ENCODE measurements at places on chromosomes 2 and 18.

DNA sequence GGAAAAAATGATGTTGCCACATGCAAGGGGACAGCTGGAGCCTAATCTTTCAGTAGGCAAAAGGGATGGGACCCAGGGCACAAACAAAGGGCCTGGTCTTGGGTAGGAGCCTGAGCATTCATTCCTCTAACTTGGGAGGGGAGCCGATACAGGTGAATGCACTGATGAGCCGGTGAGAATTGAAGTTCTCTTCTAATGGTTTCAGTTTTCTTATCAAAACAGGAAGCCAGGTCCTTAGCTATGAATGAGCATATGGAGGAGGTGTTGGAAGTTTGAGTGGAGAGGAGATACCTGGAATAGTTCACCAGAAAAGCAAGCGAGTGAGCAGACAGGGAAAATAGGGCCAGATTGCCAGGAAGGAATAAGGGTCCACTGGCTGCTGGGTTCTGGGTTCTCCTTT is 10.1 kb downstream of the DPP4 start:
- DNase-seq: no peak

DNA sequence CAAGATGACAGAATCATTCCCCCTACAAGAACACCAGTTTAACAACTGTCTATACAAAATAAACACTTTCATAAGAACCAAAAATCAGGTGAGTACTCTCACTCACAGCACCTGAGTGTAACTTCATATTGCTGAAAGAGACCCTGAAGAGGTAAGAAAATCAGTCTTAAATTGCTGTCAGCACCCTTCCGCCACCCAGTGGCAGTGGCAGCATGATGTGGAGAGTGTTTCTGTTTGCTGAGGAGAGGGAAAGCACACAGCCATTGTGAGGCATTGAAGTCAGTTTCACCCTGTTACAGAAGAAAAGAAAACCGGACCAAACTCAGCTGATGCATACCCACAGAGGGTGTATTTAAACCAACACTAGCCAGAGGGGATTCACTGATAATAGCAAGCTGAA is 1240.8 kb upstream of the CRIM1 start:
- peak; percentile 12 for DNase-seq

- no peak for DNase-seq
Measured at GRCh38 chr2:176614930-176615329, 345.7 kb downstream of the MTX2 start.

DNA sequence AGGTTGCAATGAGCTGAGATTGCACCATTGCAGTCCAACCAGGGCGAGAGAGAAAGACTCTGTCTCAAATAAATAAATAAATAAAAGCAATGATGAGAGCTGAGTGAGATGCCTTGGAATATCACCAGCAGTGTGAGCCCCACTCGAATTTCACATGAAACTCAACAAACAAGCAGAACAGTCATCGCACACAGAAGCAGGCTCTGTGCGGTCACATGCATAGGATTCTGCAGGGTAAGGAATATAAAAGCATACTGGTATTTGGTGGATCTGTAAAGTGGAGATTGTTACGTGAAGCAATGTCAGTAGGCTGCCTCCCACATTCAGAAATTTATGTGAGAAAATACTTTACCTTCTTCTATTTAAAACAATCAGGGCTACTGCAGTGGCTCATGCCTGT is 18.0 kb upstream of the AP1S3 start:
- no peak for DNase-seq

DNA sequence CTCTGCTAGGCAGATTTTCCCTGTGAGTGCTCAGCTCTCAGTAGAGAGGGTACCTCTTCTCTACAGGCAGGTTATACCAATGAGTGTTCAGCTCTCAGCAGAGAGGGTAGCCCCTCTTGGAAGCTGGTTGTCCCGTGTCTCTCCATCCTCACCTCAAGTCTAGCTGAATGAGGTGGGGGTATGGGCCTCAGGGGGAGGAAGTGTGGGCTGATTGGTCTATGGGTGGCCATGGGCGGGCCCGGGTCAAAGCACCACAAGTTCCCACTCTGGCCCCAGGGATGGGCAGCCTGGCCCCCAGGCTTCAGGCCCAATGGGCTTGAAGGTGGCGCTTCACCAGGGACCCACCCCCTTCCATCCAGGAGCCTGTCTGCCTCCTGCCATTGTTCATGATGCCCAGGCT is 17.0 kb upstream of the MBD2 start:
- no peak for DNase-seq

GRCh38 chr18:73752546-73752945 is 395.1 kb downstream of the FBXO15 start:
- DNase-seq: no peak

DNA sequence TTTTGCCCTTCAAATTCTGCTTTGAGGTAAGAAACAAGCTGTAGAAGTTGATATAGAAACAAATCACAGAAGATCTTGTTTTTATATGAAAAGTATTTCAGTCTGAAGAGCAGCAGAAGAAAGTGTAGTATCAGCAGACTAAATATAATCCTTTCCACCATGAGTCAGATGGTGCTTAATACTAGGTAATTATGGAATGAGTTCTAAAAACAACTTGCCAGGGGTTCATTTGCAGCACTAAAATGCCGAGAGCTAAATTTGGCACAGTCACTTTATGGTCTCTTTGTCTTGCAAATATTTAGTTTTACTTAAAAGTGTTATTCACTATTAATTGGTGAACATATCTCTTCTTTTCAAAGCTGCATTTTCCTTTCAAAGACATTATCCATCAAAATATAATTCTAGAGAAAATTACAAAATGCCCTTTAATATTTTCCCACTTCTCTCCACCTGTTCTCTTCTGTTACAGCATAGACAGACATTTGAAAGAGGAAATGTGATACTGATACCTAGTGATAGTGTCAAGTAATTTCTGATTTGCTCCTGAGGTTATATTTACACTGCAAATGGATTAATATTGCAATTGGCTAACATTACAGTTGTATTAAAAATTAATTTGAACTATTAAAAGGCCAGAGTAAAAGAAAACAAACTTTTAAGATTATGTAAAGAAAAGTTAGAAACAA is 5.3 kb downstream of the MYL1 start:
- DNase-seq: no peak

DNA sequence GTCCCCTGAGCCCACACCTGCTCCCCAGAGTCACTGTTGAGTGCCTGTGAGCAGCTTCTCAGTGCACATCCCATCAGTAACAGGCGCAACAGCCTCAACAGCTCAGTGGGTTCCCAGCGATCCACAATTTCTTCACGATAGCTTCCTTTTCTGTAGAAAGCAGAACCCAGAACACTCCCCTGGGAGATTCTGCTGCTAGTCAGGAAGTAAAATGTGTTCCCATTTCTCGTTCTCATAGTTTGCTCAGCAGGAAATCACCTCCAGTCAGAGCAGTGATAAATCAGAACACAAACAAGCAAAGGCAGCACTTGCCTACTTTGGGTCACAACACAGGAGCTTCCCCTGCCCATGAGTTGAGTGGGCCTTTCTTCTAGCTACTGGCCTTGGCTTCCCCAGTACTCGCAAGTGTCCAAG is 48.9 kb upstream of the ATG16L1 start:
- DNase-seq: no peak

GRCh38 chr2:31205186-31205585 is 12.1 kb downstream of the CAPN14 start:
- no peak for DNase-seq

DNA sequence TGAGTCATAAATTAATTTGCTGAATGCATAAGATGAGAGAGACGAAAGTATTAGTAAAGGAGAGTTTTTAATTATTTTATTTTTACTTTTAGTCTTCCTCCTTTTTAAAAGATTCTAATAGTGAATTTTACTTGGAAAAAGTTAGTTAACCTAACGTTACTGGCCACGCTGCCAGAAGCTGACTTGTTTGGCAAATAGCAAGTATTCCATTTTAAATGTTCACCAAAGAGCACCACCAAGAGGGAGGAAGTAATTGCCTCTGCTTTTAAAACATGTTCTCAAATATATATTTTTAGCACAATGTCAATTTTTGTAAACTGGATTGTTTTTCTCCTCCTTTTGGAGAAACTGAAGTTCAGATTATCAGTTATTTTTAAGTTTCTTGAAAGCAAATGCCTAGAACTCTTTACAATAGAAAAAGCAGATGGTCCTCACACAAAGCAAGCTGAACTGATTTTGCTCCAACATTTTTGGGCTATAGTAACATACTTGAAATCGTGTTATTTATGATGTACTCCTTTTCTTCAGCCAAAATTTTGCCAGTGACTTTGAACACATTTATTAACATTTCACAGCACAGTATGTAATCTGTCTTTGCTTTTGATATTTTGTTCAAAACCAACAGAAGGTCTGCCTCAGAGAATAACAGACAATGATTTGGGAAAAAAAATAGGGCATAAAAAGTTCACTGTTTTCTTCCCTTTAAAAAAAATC is 1311.0 kb upstream of the FAM98A start:
- no peak for DNase-seq

DNA sequence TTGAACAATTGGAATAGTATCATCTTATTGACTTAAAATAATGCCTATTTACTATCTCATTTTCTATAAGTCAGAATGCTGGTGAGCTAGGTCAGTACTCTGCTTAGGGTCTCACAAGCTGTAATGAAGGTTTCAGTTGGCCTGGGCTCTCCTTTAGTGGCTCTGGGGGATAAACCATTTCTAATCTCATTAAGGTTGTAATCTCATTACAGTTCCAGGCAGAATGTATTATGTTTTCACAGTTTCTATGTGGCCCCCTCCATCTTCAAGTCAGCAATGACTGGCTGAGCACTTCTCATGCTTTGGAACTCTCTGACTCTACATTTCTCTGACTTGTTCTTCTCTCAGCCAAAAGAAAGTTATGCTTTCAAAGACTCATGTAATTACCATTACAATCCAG is 163.1 kb downstream of the CCDC178 start:
- DNase-seq: no peak

DNA sequence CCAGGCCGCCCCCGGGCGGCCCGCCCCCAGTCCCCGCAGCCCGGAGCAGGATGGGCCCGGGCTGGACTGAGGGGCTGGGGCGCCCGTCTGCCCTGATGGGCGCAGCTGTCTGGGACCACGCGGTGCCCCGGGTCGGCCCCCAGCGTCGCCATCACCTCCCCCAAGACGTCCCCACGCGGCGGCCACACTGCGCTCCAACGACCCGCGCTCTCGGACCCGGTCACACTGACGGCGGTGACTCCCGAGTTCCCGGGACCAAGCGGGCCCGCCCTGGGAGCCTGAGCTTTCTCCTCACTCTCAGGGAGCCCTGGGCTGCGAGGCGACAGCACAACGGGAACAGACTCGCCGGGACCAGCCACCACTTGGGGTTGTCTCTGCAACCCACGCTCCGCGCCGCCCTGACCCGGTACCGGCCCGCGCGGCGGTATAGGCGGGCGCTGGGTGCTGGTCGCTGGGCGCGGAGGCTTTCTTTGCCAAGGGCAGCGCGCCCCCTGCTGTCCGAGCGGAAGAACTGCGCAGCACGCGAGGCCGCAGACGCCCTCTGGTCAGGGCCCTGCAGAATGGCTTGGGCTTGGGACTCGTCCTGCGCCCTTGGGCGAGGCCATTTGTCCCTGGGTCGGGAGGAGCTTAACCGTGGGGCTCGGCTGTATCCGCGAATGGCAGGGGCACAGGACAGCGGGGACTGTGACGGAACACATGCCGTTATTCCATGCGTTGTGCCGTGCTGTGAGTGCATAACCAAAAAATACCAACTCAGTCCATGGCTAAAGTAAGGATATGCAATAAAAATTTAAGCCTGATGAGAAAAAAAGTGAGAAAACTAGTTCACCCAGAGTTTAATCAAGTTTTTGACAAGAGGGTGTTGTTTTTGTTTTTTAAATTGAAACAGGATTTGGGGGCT is 54.8 kb upstream of the ANKRD62 start:
- DNase-seq: peak; percentile 88

- no peak for DNase-seq
Measured at GRCh38 chr2:149904352-149905175, 317.0 kb upstream of the MMADHC start.

DNA sequence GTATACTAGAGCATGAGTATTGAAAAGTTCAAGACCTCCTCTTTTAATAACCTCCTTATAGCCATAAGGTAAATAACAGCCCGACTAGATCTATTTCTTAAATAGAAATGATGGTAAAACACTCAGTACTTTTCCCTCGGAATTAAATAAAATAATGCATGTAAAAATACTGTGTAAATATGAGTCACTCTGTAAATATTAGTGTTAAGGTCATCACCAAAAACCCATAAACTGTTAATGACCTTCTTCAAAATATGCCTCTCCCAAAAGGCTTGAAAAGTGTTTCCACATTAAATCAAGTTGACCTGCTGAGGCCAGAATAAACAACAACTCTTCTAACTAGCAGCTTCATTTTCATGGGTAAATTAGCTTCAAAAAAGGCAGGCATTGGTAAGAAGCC is 25.3 kb upstream of the BZW1 start:
- no peak for DNase-seq

DNA sequence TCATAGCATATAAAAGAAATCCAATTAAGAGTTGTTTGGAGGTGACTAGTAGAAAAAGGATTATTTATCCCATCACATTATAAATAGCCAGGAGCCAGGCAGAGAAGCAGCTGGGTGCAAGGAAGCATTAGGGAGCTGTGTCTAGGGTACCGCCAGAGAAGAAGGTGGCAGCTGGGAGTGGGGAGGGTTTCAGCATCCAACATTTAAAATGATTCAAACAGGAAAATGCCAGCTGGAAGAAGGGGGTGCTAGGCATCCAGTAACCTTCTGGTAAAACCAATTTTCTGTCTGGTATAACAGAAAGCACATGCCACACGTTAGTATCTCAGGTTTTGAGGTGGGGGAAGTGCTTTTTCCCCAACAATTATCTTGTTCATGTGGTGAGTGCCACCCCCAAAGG is 452.4 kb downstream of the ZEB2 start:
- DNase-seq: no peak

DNA sequence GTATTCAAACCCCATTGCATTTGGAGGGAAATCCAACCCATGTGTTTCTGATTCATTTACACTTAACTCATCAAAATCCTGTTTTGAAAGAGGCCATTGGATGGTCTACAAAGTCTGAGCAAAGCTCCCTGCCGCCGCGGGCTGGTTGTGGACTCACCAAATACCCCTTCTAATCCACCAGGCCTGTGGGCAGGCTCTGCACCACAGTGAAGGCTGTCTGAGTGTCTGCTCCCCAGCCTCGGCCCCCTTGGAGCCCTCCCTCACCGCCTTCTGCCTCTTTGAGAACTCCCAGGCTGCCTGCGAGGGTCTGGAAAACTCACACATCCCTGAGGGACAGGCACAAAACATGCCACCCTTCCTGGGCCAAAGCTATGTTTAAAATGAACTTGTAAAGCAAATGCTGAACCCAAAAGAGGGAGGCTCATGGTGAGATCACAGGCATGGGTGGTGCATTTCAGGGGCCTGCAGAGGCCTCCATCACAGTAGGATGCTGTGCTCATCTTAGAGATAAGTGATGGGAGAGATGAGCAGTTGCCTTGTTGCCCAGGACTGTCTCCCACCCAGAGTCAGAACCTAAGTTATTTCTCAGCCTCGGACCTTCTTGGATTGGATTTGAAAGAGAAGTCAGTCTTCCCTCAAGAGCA is 225.0 kb downstream of the CYP26B1 start:
- no peak for DNase-seq

DNA sequence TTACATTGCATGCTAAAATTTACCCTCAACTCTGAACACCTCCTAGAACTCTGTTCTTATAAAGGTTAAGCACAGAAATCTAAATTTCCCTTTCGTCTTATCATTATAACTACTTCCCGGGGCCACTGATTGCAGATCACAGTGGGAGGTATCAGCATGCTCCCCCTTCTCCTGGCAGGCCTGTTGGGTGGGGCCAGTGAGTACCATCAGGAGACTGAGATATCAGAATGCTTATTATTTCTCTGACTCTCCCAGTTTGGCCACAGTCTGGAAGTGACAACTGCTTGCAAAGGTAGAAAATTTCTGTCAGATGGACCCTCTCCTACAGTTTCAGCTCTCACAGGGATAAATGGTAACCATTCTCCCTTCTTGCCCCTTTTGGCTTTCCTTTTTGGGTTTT is 62.6 kb downstream of the DSEL start:
- no peak for DNase-seq

- peak; percentile 52 for DNase-seq
Measured at GRCh38 chr18:2857491-2858131, 10.8 kb downstream of the EMILIN2 start.

Data from hepatocyte (in vitro differentiated cells).